BE2C (cell line): ENCODE measurements at places on chromosomes 6 and 20.
A peak's percentile ranks its signal among the peaks of the same experiment; 100 is the strongest.

GRCh38 chr20:47654370-47654769, 130.9 kb downstream of the SULF2 start:
- DNase-seq = no peak

GRCh38 chr6:16978686-16979085, 123.2 kb upstream of the STMND1 start:
- DNase-seq = no peak

DNA sequence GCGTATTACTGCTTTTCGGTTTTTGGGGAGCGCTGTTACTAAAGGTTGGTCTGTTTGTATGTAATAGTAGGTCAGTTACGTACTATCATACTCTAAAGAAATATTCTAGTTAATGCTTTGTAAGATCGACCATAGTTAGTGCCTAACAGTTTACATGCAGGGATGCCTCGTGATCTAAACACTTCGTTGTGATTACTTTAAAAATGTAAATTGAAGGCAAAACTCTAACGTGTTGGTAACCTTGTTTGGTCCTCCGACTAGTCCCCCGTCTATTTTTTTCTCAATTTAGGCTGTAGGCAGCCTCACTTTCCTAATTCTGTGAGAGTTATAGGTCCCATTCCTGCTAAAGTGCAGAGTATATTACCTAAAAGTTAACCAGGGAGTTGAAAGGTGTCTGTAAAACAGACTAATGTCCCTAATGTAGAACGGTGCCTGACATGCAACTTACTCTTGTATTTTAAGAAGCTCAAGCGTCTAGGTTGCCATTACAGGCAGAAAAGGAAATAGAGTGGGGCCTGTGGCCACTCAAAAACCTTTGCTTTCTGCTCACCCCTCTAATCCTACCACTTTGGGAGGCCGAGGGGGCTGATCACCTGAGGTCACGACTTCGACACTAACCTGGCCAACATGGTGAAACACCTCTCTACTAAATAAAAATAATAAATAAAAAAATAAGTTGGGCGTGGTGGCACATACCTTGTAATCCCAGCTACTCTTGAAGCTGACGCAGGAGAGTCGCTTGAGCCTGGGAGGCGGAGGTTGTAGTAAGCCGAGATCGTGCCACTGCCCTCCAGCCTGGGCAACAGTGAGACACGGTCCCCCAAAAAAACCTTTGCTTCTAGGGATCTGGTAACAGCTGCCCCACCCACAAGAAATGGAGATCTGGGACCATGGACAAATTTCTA, 37.8 kb downstream of the HFE start:
- DNase-seq = peak; percentile 16

DNA sequence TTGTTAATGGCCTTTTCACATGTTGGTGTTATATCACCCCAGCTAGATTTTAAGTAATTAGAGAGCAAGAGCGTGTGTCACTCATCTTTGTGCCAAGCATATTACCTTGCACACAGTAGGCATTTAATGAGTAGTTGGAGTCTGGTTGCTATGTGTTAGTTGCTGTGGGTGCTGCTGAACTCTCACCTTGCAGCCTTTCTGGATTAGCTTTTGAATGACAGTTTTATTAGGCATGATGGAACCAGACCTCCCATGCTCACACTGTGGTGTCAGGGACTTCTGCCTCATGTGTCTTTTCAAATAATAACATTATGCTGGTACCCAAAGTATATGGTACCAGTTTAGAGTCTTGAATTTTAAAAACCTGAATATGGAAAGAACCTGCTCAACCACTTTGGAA, 55.9 kb downstream of the TRAF3IP2 start:
- DNase-seq = no peak

DNA sequence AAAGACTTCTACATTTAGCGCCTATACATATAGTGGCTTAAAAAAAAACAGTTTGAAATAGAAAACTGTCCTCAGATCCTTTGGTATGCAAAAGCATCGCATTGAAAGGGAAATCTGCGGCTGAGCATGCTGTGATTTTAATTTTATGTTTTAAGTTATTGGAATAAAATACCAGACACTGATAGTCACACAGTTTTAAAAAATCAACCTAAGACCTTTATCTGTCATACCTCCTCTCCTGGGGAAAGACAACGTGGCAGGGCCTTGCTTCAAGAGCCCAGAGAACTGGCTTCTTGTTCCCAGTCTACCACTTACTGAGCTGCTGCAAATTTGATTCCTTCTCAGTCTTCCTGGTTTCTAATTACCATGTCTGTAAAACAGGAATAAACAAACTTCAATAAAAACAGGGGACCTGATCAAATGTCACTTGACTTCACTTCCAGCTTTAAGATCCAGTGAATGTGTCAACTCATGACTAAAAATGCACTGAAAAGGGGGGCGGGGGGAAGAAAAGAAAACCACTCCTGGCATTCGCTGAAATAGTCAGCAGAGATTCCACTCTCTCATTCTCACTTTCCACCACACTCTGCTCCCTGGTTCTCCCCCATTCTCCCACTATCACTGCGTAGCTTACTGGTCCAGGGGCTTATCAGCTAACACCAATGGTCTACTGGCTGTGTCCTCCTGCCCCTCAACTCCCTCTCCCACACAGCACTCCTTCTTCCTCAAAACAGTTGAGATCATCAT, 494.7 kb upstream of the MARCKS start:
- no peak for DNase-seq

DNA sequence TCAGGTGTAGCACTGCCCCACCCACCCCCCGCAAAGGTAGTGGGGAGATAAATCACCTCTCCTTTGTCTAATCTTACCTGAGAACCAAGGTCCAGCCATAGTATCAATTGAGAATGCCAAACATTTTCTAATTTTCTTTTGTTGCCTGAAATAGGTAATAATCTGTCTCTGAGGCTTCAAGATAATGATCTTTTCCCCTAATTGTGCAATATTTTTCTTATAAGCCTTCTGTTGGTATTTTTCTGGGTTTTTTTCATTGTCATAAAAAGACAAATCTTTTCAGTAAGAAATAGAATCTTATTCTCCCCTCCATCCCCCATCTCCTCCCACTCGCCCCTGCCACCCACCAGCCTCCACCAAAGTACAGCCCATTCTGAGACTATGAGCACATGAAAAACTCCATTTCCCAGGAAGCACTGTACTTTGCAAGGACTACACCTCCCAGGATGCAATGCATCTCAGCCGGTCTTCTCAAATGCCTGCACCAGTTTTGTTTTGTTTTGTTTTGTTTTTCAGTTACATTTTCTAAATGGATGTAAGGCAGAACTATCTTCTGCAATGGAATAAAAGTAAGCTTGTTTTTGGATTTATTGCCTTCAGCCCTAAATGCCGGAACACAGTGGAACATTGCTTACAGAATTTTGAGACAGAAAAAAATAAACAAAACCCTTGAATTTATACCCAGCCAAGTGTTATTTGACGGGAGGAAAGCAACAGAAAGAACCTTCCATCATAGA, 268.0 kb downstream of the TFAP2A start:
- peak; percentile 8 for DNase-seq

DNA sequence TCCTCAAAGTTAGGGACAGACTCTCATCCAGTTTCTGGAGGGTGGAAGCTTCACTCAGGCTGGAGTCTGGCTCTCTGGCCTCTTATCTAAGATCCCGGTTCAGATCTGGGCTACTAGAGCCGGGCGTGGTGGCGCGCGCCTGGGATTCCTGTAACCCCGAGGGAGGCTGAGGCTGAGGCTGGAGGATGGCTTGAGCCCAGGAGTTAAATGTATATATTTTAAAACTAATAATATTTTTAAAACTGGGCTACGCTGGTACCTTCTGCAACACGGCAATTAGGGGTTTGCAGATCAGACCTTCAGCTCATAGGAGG, 710 bp upstream of the ZNF343 start:
- DNase-seq = no peak

DNA sequence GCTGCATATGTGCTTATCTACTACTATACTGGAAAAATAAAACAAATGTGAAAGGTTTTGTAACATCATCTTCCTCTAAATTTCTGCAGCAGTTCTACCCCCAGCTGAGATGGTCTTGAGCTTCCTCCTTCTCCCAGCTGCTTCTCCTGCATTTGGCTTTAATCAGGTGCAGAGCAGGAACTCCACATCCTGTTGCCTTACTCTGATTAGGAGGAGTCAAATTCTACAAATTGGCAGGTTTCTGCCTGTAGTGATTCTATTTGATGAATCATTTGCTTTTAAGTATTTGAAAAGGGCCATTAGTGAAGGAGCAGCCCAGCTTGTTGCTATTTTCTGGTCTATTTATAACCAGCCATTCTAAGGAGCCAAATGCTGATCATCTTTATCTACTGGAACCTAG, 224.5 kb downstream of the GMDS start:
- DNase-seq = no peak

GRCh38 chr6:158039571-158040050, 57.9 kb downstream of the SYNJ2 start:
- DNase-seq = no peak

- DNase-seq = no peak
Observed at GRCh38 chr6:155510879-155511278, 55.2 kb upstream of the NOX3 start.

GRCh38 chr6:158290659-158291058, 21.6 kb upstream of the TULP4 start:
- DNase-seq = no peak

DNA sequence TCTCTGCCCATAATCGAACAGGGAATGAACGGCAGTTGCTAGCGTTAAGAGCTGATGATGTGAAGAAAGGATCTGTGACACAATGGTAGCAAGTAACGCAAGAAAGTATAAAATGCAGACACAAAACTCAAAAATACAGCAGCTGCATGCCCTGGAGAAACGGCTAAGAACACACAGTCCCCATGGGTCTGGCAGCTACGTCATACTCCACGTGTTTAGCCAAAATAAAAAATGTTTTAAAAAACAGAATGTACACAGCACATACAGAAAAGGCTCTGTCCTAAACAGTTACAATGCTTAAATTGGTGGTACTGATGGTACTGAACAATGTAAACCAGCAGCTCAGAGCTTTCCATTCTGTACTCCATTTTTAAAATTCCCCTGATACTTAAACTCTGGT, 34.4 kb downstream of the HUS1B start:
- no peak for DNase-seq

GRCh38 chr20:4876301-4876700, 125.0 kb downstream of the SLC23A2 start:
- DNase-seq = no peak

DNA sequence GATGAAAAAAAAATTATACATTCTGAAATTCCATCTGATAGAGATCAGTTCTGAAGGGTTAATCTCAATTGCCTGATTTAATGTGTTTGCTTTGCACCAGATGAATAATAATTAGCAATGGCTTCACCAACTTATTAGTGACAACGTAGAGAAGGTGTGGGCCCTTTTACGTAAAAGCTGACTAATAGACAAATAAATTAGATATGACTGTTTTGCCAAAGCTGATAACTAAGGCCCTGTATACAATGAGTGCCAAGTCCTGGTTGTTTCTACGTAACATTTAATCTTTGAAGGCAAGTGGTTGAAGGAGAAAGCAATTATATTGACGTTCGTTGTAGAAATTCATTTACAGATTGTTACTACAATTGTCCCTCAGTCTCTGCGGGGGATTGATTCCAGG, 10.8 kb downstream of the SGK1 start:
- DNase-seq = no peak

DNA sequence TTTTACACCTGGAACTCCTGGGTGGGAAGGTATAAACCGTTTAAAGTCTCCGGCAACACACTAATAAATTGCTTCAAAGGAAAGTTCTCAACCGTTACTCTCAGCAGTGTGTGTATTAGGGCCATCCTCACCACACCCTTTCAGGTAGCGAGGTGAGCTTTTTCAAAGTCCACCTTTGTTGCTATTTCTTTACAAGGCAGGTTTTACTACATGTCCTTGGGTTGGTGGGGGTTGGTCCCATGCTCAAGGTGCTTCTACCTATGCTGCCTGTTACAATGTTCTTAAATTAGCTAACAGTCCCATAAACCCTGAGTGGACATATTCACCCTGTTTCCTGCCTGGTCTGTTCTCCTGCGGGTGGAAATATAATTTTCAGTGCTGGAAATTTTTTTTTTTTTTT, 13.2 kb upstream of the OSER1 start:
- no peak for DNase-seq

GRCh38 chr20:56967916-56968315, 298.5 kb downstream of the BMP7 start:
- no peak for DNase-seq

GRCh38 chr6:4707011-4707410, 69.2 kb upstream of the CDYL start:
- DNase-seq = no peak

DNA sequence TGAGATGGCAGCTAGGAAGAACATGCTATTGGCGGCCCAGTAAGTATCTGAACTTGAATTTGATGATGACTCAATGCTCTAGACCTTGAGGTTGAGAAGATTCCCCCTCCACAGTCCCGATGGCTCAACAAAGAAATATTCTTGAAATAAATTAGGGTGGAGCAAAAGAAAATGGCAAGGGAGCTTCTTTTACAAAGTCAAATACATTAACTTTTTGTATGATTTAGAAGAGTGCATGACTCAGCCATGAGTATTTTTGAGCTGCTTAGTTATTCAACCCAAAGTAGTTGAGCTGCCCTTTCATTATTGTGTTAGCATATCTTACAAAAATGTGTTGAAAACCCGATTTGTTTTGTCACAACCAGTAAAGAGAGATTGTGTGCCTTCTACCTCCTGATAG, 7.6 kb downstream of the TFAP2C start:
- DNase-seq = no peak

GRCh38 chr6:24504287-24504648, 9.5 kb downstream of the ALDH5A1 start:
- no peak for DNase-seq

GRCh38 chr6:37372116-37372515, 18.3 kb downstream of the RNF8 start:
- no peak for DNase-seq

DNA sequence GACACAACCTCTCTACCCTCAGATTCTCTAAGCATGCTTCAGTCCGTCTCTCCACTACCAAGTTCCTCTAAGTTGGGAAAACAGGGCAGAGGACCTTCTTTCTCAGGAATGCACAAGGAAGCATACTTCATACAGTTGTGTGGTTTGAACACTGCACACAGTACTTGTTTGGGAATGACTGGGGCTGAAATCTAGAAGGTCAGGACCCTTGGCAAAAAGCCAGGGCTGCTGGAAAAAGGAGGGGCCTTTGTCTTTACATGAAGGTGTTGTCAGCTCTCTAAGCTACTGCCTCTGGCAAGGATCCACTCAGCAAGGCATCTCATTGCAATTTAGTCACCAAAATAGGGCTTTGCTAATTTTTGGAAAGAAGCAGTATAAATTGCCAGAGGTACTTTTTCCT, 20.7 kb upstream of the HEY2 start:
- no peak for DNase-seq

DNA sequence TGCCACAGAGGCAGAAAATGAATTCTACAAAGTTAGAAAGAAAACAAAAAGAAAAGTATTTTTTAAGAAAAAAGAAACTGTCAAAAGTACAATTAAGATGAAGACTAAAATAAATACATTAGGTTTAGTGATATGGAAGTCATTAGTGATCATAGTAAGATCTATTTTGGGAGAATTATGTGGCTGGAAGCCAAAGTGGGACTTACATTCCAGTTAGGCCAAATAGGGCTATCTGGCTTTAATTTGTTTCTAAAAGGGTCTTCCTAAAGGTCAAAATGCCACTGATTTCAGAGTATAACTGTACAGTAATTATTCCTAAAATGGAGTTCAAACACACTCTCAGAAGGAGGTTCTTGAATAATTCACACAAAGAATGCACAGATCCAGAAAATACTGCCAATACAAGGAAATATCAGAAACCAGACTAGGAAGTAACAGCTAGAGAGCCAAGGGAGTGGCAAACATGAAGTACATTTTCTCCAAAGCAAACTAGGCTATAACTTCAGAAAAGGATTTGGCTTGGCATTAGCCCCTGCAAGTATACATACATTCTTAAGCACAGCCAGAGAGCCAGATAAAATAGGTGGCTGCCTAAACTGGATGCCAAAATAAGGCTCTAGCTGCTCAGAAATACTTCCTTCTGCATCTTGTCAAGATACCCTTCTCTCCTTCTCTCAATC, 45.3 kb downstream of the PDSS2 start:
- no peak for DNase-seq
